ENCODE measurements at places on chromosomes 6 and 20.
A peak's percentile ranks its signal among the peaks of the same experiment; 100 is the strongest.

GRCh38 chr6:19669206-19669605, 168.0 kb upstream of the ID4 start:
- DNase-seq: no peak

- no peak for DNase-seq
Observed at GRCh38 chr6:72938104-72938503, 287.2 kb downstream of the KHDC1L start.

DNA sequence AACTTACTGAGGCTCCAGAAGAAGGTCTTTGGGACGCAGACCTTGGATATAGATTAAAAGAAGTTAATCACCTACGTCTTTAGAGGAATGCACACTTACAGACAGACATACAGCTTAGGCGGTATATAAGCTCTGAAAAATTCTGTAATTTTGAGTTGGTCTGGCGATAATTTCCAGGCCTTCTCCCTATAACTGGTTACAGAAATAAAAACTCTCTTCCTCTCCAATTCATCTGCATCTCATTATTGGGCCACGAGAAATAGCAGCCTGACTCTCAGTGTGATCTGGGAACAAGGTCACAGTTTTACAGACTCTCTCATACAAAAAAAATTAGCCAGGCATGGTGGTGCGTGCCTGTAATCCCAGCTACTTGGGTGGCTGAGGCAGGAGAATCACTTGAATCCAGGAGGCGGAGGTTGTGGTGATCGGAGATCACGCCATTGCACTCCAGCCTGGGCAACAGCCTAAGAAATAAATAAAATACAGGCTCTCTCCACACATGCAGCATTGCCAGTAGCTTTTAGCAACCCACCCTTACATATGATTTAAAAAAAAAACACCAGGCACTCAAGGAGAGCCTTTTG, 4.7 kb downstream of the ZBTB24 start:
- DNase-seq: no peak

GRCh38 chr6:161951126-161951525, 677.3 kb upstream of the AGPAT4 start:
- DNase-seq: no peak

GRCh38 chr6:144036835-144037195, 28.8 kb upstream of the PLAGL1 start:
- DNase-seq: no peak

DNA sequence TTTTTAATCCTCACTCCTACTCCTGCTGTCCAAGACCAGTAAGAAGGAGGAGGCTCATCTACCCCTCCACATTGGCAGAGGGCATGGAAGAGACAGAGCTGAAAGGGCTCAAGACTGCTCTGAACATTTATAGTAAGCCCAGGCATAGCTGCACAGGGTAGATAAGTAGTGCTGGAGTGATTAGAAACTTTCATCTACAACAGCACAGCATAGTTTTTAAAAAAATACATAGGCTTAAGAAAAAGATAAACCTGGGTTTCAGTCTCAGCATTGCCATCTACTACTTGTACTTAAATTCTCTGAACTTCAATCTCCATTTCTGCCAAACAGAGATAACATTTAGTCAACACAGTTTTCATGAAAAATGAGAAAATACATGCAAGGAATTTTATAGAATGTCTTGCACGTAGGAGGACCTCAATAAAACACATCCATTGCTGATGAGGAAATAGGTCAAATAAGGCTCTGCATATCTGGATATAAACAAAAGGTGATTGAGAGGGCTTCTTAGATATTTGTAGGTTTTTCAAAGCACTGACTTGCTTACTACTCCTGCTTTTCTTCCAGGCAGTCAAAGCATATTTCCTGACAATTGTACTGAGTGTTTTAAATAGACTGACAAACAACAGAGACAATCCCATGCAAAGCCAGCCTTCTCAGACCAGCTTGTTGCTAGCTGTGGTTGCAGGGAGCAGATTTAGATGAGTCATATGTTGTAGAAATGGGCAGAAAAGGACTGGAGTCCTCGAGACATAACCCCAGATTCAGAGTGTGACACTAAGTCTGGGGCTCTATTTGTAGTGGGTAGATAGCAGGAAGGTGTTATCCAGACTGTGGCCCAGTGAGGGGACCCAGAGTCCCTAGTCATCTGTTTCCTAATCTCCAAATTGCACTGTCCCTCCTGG, 107.4 kb upstream of the TAB2 start:
- DNase-seq: no peak

GRCh38 chr6:56947924-56948323, 7.0 kb upstream of the BEND6 start:
- no peak for DNase-seq

- DNase-seq: peak; percentile 13
Observed at GRCh38 chr6:138115877-138116660, 8.8 kb upstream of the PERP start.

DNA sequence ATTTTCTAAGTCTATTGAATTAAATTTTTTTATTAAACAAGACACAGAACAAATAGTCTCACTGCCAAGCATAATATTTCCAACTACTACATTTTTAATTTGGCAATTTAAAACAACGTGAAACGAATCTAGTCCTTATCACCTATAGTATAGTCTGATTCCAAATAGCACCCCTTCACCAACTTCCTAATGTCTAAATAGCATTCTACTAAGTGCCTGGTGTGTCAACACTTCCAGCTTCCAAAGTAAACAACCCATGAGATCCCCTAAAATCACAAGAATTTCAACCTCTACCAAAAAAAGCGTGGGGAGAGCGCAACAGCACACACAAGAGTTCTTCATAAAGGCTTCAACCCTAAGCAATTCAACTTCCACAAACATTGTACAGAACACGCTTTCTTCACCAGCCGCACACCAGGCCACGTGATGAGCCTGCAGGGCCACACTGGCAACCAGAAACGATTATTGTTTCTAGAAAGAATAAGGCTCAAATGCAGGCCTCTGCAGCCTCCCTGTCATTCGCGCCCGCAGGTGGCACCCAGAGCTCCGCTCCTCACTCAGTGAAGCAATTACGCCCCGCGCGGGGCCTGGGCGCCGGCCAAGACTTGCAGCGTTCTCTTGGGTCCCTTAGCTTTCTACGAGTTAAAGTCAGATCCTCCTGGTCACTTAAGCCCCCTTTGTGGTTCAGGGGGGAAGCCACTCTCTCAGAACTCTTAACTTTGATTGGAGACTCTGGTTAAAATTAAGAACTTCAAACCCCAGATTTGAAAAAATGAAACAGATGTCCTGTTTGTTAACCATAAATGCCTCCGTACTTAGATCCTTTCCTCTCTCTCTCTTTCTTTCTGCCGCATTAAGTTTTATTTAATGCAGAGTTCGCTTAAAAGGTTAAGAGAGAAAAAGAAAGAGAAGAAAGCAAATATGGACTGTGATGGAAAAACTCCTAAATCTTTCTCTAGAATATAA, 18.3 kb downstream of the SIM1 start:
- DNase-seq: no peak

DNA sequence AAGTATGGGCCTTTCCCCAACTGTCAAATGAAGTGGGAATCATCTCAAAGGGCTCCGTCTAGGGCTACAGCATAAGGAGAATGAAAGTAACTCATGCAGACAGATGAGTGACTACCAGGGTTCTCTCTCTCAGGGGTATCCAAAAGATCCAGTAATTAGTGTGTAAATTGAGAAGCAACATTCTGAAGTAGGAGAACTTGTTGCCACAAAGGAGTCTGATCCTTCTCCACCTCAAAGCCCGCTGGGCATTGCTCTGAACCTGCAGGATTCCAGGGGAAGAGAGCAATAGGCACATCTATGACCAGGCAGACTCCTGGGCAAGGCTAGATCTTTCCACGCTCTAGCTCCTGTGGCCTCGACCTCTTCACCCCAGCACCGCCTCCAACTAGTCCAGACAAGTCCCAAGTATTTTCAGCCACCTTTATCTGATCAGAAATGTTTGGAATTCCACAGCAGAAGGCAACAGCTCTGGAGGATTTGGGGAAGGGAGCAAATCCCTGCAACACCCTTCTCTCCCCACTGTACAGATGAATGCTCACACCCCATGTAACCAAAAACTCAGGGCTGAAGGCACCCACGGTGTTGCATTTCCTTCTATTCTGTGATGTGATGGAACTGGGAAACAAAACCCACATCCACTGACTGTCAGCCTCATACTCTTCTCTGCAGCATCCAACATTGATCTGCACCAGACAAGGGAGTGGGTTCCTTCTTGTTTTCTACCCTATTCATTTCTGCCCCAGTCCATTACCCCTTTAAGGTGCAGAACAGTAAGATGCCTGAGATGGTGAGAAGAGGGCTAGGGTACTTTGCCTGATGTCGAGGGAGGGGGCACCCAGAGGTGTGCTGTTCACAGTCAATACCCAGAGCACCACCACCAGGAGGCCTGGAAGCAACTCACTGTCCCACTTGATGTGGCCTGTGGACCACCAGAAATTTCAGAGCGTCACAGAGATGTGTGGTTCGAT, 41.0 kb downstream of the COX4I2 start:
- no peak for DNase-seq

GRCh38 chr6:108693430-108694154, 132.9 kb downstream of the FOXO3 start:
- DNase-seq: no peak

- no peak for DNase-seq
Observed at GRCh38 chr6:47106216-47106615, 64.1 kb upstream of the ADGRF1 start.

DNA sequence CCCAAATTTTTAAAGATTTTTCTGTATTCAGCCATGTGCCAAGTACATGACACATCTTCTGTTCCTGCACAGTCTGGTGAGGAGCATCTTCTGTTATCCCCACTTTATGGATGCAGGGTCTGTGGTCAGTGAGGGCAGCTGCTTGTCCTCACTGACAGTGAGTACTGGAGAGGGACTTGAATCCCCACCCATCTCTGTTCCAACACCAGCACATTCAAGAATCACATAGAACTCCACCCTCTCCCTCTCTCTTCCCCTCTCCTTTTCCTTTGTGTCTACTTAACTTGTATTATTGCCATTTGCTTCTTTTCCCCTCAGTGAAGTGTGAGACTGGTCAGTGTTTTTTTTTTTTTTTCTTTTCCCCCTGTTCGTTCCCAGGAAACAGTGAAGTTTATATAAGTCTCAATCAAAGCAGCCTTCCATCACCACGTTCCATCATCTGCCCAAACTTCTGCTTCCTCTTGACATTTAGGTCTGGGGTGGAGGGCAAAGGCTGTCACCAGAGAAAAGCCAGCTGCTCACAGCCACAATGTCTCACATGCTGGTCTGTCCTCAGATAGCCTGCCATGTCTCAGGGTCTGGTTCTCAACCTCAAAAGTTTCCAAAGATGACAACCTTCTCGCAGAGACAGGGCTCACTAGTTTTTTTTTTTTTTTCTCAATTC, 110.0 kb upstream of the SSTR4 start:
- no peak for DNase-seq

DNA sequence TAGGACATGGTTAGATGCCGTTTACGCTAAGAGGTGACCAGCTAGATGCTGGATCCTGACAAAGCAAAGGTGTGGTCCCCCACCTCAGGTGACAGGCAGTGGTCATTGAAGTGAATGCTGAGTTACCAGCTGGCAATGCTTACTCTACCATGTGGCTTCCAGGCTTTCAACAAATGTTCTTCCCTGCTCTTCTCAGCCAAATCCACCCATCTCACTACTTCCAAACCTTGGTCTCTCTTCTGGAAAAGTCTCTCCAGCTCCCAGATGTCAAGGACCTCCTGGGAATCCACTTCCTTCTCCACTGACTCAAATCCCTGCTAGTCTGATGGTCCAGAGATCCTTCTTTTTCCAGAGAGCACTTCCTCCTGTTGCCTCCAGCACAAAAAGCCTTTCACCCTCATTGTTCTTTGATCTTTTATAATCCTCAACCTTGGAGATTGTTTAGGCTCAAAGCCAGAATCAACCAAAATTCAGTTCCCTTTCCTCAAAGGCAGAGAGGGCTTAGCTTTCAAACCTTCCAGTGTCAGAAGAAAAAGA, 228.0 kb downstream of the ZNF217 start:
- DNase-seq: no peak

GRCh38 chr6:82118150-82118562, 129.4 kb downstream of the IBTK start:
- no peak for DNase-seq

DNA sequence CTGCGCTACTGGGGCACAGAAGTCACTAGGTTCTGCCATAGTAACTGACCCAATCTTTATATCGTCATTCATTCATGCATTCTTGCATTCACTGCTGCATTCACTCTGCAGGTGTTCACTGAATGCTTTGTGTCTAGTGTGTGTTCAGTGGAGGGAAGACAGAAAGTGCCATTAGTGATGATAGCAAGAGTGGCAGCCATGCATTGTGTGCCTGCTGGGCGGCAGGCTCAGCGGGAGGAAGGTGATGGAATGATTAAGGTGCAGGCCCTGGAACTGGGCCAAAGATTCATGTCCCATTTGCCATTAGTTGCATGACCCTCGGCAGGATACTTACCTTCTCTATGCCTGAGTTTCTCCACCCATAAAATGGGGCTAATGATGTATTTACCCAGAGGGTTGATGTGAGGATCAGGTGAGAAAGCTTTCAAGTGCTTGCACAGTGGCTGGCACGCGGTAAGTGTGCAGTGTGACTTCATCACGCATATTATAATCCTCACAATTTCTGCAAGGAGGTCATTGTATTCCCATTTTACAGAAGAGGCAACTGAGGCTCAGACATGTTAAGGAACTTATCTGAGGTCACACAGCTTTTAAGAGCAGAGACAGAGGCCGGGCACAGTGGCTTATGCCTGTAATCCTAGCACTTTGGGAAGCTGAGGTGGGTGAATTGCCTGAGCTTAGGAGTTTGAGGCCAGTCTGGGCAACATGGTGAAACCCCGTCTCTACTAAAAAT, 40.1 kb downstream of the ITPR3 start:
- no peak for DNase-seq

- DNase-seq: no peak
Observed at GRCh38 chr6:50717734-50718457, 4.6 kb downstream of the TFAP2D start.

DNA sequence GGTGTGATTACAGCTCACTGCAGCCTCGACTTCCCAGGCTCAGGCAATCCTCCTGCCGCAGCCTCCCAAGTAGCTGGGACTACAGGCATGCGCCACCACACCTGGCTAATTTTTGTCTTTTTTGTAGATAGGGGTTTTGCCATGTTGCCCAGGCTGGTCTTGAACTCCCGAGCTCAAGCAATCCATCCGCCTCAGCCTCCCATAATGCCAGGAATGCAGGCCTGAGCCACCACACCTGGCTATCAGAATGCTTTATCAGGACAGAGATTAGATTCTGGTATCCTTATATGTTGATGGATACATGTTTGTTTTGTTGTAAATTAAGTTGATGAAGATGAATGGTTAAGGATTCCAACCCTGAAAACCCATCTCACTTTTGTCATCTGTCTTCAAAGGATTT, 24.2 kb downstream of the LHFPL5 start:
- DNase-seq: no peak

GRCh38 chr6:203661-204060, 88.6 kb upstream of the DUSP22 start:
- DNase-seq: no peak
